G401 (cell line): ENCODE measurements at places on chromosomes 12 and 14.
A peak's percentile ranks its signal among the peaks of the same experiment; 100 is the strongest.

- no peak for DNase-seq
Observed at GRCh38 chr12:118290130-118290529, 82.6 kb downstream of the TAOK3 start.

GRCh38 chr12:44582521-44582920 is 293.6 kb downstream of the NELL2 start:
- DNase-seq: no peak

- no peak for DNase-seq
Observed at GRCh38 chr12:122799641-122800243, 25.4 kb downstream of the CCDC62 start.

DNA sequence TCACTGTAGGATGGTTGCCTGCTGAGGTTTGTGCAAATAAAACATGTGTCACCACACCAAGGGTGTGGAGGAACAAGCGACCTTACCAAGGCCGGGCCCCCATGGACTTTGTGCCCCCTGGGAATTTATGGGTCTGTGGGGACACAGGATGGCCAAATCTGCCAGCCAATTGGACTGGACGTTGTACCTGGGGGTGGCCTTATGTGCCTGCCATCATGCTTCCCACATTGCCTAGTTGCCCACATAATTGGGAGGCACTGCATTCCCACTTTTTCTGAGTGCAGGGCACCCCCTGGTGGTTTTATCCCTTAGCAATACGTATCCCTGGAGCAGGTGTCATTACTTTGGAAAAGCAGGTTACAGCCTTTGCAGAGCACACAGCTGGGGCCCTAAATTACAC is 92.6 kb upstream of the TMPO start:
- DNase-seq: no peak

DNA sequence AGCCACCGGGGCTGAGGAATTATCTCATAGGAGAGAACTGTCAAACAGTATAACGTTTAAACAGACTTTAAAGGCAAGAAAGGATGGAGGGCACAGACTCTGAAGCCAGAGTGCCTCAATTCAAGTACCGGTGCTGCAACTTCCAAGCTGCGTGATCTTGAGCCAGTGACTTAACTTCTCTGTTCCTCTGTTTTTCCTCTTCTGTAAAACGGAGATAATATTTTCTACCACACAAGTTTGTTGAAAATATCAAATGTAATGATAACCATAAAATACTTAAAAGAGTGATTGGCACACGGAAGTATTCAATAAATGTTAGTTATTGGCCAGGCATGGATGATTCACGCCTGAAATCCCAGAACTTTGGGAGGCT is 18.2 kb downstream of the BATF start:
- DNase-seq: no peak

GRCh38 chr12:954741-955140 is 5.2 kb upstream of the RAD52 start:
- DNase-seq: no peak

- peak; percentile 100 for DNase-seq
Observed at GRCh38 chr12:62834406-62834805, 100.5 kb downstream of the PPM1H start.
